ENCODE measurements at places on chromosomes 6 and 20.

- no peak for DNase-seq
Observed at GRCh38 chr6:3355358-3356055, 96.8 kb downstream of the PSMG4 start.

DNA sequence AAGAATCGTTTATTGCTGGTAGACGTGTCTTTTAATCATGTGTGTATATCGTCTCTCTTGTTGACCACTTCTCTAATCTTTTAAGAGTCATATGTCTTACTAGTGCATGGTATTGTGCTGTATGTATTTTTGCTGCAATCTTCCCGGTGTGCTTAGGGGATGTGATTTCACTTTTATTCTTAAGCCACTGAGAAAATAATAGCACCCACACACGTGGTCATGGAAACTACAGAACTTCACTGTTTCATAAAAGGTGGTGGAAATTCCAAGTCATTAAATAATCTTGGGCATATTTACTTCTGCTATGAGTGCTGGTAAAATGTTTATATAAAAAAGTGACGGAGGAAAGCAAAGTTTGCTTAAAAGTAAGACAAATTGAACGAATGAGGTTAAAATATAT lies 3.0 kb upstream of the CDYL start:
- no peak for DNase-seq

- DNase-seq = no peak
Observed at GRCh38 chr20:51620432-51620831, 77.9 kb upstream of the NFATC2 start.

GRCh38 chr20:54746796-54747195 lies 271.4 kb downstream of the DOK5 start:
- DNase-seq = no peak

DNA sequence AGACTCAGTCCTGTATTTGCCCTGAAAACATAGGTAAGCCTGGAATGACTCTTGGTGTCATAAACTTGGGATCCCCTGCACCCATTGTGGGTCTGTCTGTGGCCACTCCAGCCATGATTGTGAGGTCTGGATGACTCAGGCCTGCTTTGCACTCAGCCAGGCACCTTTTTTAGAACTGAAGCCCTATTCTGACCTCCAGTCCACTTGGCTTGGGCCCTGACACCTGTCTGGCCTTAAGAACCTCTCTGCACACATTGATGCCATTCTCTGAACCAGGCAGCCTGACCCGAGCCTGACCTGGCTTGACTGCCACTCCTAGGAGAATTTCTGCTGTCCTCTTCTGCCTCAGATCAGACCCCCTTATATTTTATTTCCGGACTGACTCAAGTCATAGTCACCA lies 383.7 kb downstream of the MAFB start:
- no peak for DNase-seq

- no peak for DNase-seq
Observed at GRCh38 chr6:141764388-141764787, 368.3 kb upstream of the GJE1 start.

DNA sequence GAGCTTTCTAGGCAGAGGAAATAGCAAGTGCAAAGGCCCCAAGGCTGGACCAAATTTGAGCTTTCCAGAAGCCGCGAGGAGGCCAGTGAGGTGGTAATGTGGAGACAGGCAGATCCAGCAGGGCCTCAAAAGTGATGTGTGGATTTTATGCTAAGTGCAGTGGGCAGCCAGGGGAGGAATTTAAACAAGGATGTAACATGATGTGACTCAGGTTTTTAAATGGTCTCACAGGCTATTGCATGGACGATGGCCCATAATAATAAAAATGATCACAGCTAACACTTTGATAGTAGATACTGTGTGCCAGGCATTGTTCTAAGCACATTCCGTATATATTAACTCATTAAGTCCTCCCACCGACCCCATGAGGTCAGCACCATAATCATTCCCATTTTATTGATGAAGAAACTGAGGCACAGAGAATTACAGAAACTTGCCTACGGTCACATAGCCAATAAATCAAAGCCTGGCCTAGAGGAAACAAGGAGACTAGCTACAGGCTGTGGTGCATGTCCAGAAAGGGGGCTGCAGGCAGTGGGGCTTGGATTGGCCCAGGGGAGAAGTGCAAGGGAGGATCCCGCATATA lies 18.0 kb upstream of the PREX1 start:
- no peak for DNase-seq

DNA sequence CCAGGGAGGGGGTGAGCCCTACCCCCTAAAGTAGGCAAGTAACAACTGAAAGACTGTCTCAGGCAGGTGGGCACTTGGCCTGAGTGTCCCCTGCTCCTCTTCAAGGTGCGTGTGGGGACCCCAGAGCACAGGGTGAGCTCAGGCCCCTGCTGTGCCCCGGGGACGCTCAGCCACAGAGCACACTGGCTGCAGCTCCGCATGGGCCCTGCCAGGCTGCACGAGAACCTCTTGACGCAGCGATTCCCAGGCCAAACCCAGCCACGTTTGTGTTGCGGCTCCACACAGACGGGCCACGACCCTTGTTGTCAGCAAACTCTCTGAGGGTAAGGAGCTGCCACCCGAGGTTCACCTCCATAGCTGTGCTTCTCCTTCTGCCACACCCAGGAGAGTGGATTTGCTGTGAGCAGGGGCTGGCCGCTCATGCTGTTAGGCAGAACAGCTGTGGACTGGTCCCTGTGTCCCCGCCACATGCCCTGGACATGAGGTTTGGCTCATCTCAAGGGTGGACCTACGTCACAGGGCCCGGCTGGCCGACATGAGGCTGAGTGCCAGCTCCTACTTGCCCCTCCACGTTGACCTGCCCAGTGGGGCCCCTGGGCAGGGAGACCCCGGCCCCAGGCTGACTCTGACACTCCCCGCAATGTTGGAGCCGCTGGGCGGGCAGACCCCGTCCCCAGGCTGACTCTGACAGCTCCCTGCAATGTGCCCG lies 29.7 kb upstream of the GATA5 start:
- no peak for DNase-seq

GRCh38 chr6:3383525-3383924 lies 73.3 kb downstream of the SLC22A23 start:
- no peak for DNase-seq

DNA sequence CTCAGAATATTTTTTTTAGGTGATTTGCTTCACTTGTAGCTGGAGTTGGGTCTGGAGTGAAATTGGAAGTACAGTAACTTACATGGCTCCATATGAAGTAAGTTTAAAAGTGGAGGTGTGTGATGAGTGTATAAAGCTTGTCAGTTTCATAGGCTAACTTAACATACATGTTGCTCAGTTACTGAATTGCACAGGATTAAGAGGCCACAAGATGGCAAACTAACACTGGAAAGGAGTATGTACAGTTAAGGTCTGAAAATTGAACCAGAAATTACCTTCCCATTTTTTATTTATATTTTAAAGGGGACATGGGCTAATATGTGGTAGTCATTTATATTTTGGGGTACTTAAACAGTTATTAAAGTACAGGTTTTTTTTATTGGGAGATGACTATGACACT lies 45.3 kb upstream of the SMIM8 start:
- no peak for DNase-seq

DNA sequence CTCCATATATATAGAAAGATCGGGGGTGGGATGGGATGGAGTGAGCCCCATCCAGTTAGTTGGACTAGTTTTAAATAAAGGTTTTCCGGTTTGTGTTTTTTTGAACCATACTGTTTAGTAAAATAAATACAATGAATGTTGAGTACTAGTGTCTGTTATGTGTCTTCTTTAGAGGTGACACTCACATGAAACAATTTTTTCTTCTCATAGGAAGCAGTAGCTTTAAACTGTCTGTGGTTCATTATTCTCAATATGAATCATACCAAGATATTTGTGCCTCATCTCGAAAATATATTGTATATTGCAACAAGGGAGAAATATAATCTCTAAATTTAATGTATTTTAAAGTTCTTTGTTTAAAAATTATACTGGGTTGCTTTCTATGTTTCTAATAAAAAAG lies 33.4 kb downstream of the HSF2 start:
- DNase-seq = no peak

GRCh38 chr6:139514819-139515218 lies 140.4 kb upstream of the CITED2 start:
- DNase-seq = no peak

GRCh38 chr6:137119196-137120104 lies 54.0 kb downstream of the IL22RA2 start:
- no peak for DNase-seq

DNA sequence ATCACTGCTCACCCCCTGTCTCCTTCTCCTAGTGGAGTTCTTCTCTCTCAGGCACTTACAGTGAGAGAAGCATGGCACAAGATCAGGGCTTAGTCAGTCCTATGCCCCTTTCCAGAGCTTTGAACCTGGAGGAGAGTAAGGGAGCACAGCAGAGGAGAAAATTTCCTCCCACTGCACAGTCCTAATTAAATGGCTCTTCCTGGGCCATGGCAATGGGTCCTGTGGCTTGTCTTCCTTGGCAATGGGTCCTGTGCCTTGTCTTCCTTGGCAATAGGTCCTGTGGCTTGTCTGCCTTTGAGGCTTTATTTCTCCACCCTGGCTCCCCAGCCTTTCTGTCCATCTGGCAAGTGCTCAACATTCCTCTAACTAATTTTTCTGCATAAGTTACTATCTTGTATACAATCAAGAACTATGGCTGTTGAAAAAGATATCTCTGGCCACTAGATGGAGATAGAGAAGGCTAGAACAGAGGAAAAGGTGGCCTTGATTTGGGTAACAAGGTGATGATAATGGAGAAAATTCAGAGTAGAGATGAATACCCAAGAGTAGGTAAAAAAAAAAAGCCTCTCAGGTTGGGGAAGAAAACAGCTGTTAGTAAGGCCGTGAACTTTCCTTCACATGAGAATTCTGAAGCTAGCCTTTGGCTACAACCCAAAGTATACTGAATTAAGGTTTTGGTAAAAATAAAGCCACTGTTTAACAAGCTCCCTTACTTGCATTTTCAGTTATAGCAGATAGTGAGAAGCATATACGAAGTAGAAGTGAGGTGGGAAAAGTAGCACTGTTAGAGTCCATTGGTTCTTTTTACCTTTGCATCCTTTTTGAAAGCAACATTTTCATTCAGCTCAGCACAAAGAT lies 504.9 kb downstream of the DOK5 start:
- DNase-seq = no peak

- DNase-seq = no peak
Observed at GRCh38 chr20:36201198-36201597, 35.1 kb upstream of the AAR2 start.

- no peak for DNase-seq
Observed at GRCh38 chr20:22412977-22413868, 171.1 kb downstream of the FOXA2 start.

DNA sequence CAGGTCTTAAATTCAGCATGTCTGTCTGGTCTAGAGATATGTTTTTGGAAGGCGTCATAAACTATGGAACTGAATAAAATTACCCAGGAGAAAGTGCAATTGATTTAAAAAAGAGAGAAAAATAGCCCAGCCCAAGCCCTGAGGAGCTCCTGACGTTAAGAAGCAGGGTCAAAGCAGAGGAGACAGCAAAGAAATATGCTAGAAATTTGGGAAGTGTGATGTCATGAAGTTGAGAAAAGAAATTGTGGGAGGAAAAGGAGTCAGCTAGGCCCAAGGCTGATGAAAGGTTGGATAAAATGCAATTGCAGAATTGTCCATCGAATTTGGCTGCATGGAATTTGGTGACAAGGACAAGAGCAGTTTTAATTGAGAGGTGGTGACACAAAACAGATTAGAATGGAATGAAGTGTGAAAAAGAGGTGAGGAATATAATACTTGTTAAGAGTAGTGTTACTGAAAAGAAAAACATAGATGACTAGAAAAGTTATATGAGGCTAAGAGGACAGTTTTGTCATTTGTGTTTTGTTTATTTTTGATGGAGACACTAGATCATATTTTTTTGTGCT lies 381.6 kb downstream of the LAMA2 start:
- DNase-seq = no peak

DNA sequence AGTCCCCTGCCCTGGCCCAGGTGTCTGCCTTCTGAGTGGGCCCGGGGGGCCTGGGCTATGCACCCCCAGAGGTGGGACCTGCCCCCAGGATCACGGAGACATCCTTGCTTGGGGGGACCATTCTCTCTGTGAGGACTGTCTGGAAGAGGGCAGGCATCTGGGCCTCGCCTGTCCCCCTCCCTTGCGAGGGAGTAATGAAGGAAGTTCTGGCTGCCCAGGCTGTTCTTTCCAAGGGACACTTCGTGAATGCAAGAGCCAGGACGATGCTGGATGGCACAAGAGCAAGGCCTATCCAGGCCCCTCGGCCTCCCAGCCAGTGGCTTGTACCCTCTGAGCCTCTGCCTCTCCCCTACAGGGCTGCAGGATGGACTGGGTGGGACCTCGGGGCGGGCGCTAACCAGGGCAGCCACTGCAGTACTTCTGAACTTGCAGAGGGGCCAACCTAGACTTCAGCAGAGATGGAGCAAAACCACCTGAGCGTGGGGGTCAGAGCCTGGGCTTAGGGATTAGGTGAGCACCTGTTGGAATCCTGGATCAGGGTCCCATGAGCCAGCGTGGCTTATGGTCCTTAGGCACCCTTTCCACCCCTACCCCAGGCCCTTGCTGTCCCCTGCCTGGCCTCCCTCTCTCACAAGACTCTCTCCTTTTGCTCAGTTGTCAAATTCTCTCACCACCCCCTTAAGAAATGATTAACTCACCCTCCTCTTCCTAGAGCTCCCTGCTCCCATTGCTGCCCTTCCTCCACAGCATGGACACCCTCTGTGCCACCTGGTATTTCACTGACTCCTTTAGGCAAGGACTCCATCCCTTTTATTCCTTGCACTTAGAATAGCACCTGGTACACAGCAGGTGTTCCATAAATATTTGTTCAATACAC lies 53.2 kb downstream of the CTCFL start:
- no peak for DNase-seq

- no peak for DNase-seq
Observed at GRCh38 chr6:103672169-103672568, 1187.5 kb downstream of the HACE1 start.

- DNase-seq = no peak
Observed at GRCh38 chr6:75794351-75794846, 45.4 kb downstream of the MYO6 start.

- no peak for DNase-seq
Observed at GRCh38 chr6:168196385-168196860, 117.4 kb upstream of the FRMD1 start.

GRCh38 chr6:63904650-63905248 lies 269.1 kb downstream of the PHF3 start:
- no peak for DNase-seq

DNA sequence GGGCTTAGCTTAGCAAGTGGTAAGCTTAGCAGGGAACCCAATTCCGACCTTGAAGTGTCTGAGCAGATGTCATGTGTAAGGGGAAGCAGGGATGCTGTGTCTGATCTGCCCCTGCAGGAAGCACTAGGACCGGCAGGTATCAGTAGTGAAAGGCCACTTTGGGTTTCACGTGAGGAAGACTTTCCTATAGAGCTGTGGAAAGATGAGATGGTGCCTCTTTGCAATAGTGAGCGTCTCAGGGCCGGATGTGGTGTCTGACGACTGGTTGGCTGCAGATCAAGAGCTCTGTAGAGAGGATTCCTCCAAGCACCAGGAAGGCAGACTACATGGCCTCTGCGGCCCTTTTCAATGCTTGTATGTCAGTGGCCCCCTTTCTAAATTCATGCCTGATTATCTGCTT lies 98.3 kb downstream of the TIAM2 start:
- DNase-seq = no peak

GRCh38 chr6:17156966-17157365 lies 55.1 kb downstream of the STMND1 start:
- no peak for DNase-seq
